Brain pericyte (primary cell): ENCODE measurements at places on chromosomes 16 and 17.

GRCh38 chr17:76238847-76239537 lies 1.3 kb downstream of the RNF157 start:
- no peak for DNase-seq

DNA sequence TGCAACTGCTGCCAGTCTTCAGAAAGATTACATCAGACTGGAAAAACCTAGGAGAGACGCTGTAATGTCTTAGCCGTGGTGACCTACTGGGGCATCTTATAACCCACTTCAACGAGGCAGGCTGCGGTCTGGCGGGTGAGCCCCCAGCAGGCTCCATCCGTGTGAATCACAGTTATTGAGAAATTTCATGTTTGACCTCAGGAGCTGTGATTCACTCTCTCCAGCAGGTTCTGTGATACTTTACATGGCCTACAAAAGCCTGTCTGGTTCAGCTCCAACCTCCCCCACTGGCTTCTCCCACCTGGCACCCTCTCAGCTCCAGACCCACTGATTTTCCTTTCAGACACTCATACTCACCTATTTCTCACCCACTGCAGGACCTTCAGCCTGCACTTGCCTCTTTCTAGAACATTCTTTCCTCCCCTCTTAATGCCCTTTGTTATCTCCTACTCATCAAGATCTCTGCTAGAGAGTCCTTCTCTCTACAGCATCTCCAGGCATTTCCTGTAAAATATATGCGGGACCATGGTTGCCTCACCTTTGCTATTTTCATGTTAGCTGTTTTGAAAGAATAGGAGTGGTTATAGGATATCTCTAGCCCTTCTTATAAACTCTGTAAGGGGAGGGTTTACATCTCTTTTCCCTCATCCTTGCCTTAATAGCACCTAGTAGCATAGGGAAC lies 227.9 kb downstream of the MAF start:
- no peak for DNase-seq

DNA sequence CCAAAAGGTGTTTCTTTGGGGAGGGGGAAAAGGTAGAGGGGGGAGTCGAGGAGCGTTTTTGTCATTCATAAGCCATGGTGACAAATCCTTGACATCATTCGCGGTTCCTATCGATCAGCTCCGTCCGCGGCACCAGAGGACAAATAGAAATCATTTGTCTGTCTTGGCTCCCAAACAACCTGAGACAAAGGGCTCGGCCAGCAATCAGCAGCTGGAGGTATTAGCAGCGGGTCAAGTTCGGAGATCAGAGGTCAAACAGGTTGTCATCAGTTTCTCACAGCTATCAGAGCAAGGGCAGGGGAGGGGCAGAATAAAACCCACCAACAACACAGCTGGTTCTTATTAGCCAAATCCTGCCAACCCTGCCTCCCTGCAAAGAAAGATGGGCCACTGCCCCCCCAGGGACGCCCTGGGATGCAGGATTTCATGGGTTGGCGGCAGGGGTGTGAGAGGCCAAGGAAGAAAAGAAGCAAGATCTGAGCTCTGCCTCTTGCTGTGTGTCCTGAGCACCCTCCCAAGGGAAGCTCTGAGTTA lies 145.3 kb upstream of the LHX1 start:
- DNase-seq = no peak

GRCh38 chr17:19752216-19753050 lies 4.3 kb upstream of the ALDH3A1 start:
- DNase-seq = no peak

DNA sequence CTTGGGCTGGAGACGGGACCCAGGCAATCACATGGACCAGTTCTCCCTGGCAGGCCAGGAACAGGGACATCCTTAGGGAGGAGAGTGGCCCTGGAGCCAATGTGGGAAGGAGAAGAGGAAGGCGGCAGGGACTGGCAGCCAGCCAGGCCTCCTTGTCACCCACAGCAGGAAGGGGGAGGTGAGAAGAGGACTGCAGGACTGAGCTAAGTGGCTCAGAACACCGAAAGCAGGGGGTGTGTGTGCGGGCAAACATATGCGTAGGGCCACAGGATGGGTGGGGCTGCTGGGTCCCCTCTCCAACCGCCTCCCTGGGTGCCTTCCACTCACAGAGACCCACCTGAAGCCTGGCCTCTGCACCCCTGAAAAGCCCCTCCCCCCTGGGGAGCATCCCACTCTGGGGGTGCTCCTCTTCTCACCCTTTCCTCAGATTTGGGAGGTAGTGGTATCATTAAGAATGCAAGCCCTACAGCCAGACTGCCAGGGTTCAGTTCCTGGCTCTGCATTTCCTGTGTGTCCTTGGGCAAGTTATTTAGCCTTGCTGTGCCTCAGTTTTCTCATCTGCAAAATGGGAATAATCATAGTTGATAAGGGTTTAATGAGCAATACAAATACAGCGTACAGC lies 8.1 kb downstream of the PNMT start:
- DNase-seq = no peak

DNA sequence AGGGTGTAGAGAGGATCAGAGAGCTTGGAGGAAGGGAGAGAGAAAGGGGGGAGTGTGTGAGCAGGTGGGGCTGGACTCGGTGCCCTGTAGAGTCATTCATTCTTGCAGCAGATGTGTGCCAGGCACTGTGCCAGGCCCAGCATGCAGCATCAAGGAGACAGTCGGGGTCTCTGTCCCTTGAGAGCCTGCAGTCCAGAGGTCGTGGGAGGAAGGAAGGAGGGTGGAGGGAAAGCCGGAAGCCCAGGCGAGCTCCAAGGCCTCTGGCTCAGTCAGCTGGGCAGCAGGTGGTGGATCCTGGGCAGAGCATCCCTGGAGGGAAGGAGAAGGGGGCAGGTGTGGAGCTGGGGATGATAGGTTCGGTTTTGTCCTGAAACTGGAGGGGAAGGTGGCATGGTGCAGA lies 27.5 kb downstream of the EPN2 start:
- DNase-seq = peak; percentile 86

GRCh38 chr17:34542700-34543336 lies 36.6 kb upstream of the TMEM132E start:
- DNase-seq = no peak

- no peak for DNase-seq
These were observed 1.9 kb upstream of the RBFOX1 start for GRCh38 chr16:7330709-7331108.

- no peak for DNase-seq
These were observed 8.9 kb upstream of the DNAJA2 start for GRCh38 chr16:46982335-46982734.

GRCh38 chr17:49574323-49574781 lies 1.3 kb upstream of the NXPH3 start:
- no peak for DNase-seq

GRCh38 chr16:4501071-4501478 lies 24.9 kb downstream of the HMOX2 start:
- DNase-seq = no peak

GRCh38 chr17:76082326-76083251 lies 3.6 kb downstream of the ZACN start:
- DNase-seq = no peak

DNA sequence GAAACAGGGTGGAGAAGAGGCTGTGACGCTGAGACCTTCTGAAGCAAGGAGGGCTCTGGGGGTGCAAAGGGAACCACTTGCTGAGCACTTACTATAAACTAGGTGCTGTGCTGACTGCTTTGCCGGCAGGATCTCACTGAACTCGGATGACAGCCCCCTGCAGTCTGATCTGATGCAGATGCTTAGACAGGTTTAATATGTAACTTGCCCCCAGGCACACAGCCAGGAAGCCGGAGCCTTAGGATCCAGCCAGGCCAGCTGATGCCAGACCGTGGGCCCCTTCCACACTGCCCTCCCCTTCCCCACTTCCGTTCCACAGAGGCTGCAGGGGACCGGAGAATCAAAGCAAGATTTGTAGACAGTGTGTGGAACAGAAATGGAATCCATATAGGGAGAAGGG lies 23.1 kb downstream of the SPACA3 start:
- no peak for DNase-seq

DNA sequence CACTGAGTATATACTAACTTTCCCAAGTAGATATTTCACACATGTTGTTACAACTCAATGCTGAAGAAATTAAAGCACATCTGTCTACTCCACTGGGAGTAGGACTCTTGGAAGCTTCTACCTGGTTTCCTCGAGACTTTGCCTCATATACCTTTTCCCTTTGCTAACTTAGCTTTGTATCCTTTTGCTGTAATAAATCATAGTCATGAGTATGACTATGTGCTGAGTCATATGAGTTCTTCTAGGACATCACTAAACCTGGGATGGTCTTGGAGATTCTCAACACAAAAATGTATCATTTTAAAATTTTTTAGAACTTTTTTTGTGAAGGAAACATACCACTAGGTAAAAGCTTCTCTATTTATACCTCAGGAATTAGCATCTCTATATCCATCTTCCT lies 39.8 kb downstream of the ABCA5 start:
- DNase-seq = no peak

- DNase-seq = no peak
These were observed 11.7 kb downstream of the GJD3 start for GRCh38 chr17:40352779-40353394.

DNA sequence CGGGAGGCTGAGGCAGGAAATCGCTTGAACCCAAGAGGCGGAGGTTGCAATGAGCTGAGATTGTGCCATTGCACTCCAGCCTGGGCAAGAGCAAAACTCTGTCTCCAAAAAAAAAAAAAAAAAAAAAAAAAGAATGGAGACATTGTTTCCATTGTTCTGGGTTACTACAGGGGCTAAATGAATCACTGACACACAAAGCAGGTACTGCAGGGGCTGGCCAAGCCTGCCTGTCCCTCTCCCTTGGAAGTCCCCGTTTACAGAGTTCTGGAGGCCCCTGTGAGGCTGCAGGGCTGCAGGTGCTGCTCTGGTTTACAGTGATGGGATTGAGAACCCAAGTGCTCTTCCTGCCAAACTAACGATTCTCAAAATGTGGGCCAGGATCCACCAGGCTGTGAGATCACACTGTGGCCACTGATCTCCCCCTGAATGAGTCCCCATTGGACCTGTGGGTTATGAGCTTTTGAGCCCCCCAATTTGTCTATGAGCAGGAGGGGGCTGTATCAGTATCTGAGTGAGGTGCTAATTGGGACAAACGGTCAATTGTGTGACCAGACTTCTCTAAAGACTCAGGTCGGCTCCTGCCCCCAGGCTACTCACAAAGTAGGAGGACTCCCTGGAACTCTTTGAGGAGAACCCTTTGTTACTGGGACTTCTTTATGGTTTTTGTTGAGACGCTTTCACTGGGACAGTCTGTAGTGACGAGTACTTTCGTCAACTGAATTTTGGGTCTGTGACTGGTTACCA lies 39.0 kb downstream of the DNAH17 start:
- no peak for DNase-seq

- DNase-seq = no peak
These were observed 6.6 kb upstream of the KCTD5 start for GRCh38 chr16:2675714-2676113.

GRCh38 chr16:14562691-14563491 lies 67.2 kb downstream of the PARN start:
- DNase-seq = no peak

DNA sequence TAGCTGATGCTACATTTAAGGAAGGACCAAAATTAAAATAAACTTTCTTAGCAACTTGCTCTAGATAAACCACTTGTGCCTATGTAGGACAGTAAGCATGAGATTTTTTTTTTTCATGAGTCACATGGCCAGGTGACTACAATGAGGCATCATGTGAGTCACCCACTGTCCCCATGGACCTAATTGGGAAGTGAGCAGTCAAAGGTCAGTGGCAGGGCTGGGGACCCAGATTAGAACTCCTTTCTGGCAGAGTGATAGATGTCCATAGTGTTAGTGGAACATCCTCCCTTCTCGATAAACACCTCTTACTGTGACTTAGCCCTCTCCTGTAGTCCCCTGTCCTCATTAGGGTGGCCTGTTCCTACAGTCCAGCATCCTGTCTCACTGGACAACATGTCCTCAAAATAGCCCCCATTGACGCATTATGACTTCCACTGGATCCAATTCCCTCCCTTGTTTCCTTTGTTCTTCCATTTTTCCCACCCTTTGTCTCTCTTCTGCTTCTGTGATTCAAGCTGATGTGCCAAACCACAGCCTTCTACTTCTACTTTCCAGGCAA lies 12.4 kb downstream of the ITGB3 start:
- DNase-seq = no peak

GRCh38 chr17:16887523-16888095 lies 84.3 kb downstream of the TNFRSF13B start:
- no peak for DNase-seq

- DNase-seq = no peak
These were observed 30.9 kb downstream of the ABCC1 start for GRCh38 chr16:15980329-15980728.

- peak; percentile 1 for DNase-seq
These were observed 38.8 kb downstream of the RPGRIP1L start for GRCh38 chr16:53664724-53665345.

DNA sequence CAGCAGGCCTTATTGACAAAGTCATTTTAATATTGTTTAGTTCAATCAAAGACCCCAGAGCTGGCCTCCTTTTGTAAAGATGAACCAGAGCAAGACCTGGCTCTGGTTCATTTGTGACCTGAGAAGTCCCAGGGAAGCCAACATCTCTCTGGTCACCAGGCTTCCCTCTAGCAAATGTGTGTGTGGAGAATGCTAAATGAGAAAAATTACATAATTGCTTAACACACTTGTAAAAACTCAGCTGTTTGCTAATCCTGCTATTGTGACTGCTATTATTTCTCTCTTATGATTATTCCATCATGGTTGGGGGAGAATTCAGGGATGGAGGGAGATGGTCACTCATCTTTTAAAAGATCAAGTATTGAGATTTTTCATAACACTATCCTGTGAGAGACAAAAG lies 94.3 kb upstream of the CLEC3A start:
- no peak for DNase-seq

DNA sequence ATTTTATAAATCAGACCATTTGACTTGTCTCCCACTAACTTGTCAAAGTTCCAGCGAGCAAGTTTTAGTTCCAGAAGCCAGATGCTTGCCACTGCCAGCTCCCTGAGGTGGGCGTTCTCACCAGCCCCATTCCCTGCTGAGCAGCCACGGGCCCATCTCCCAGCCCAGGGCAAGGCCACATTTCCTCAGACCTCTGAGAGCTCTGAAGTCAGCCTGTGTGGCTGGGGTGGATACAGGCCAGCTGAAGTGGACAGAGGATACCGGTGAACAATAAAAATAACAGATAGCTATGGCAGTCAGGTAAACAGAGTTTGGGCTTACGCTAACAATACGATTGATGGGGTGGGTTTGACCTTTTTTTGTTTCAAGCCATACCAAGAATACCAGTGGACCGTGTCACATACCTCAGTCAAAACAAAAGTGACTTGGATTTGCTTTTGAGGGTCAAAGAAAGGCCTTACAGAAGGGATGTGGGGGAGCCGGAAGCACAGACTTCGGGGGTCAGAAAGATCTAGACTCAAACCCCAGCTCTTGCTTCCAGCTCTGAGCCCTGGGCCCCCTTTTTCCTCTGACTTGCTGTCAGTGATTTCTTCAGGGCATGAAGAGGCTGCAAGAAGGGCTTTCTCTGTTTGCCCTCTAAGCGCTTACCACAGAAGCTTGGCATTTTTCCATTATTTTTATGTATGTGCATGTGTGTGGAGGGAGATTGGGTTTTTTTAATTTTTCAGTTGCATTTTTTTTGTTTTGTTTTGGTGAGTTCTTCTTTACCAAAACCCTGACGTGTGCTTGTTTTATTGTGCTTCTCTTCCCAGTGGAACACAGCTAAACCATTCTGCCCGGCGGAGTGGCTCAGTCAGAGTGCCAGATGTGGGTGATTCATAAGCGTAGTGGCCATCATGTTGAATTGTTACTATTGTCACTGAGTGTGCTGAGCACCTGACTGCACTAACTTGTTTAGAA lies 109.9 kb downstream of the GNAO1 start:
- no peak for DNase-seq
